Chondrocyte (in vitro differentiated cells): ENCODE measurements at places on chromosomes 5 and 9. TPM values are rescaled to one million over a fixed set of nuclear protein-coding genes. Genes with fewer than 3 reads are reported as not detected.

DNA sequence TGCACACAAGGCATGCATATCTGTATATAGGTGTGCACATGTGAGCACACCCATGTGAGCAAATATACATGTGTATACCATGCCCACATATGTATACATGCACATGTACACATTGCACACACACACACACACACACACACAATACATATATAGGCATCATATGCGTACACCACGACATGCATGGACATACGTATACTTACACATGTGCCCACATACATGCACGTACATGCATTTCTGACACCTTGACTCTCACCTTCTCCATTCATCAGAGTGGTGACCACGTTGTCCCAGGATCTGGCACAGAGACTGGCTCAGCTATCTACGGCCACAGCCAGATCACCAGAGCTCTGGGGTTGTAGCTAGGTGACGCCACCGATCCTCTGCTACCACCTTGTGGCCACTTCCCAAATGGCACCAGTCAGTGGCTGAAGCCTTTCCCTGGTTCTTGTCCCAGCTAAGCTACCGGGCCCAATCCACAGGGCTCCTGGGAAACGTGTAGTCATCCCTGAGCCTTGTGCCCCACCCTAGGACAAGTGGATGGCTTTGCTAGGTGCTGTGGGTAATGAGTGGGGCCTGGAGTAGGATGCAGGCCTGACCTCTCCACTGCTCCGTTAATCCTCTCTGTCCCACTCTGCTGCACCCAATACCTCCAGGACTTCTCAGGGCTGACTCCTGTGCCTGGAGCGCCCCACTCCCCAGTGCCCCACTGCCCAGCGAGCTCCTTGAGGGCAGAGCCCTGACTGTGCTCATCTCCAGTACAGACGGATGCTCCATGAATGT lies 194.4 kb downstream of the RGS3 start:
- DNase-seq, result no peak

DNA sequence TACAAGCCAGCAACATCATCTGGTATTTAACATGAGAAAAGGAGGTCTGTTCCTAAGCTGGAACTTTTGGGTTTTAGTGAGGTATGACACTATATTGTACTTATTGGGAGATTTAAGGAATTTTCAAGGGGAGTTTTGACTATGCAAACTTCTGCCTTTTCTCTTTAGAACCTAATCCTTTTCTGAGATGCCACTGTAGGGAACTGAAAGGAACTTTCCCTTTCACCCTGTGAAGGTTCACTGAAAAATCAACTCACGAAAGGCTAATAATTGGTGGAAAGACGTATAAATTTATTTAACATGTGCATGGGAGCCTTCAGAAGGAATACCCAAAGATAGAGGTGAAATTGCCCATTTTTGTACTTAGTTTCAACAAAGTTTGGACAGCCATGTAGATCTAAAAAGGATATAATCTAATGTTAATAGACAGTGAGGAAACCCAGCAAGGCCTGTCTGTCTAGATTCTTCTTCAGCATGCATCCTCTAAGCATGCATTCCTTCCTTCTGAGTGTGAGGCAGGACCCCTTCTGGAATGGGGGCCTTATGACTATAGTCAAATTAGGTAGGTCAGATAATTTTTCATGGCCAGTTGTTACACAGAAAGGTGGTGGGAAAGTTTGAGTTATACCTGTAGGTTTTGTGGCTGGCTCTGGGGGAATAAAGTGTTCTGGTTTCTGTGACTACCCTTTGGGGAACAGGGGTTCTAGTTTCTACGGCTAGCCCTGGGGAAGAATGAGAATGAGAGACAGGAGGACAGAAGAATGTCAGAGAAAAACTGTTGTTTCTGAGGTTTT lies 200.3 kb downstream of the C9orf152 start:
- DNase-seq, result no peak

Gene RLN2
- total RNA-seq, result not detected in 3 replicates

Gene IL13
- total RNA-seq, result not detected in 3 replicates

DNA sequence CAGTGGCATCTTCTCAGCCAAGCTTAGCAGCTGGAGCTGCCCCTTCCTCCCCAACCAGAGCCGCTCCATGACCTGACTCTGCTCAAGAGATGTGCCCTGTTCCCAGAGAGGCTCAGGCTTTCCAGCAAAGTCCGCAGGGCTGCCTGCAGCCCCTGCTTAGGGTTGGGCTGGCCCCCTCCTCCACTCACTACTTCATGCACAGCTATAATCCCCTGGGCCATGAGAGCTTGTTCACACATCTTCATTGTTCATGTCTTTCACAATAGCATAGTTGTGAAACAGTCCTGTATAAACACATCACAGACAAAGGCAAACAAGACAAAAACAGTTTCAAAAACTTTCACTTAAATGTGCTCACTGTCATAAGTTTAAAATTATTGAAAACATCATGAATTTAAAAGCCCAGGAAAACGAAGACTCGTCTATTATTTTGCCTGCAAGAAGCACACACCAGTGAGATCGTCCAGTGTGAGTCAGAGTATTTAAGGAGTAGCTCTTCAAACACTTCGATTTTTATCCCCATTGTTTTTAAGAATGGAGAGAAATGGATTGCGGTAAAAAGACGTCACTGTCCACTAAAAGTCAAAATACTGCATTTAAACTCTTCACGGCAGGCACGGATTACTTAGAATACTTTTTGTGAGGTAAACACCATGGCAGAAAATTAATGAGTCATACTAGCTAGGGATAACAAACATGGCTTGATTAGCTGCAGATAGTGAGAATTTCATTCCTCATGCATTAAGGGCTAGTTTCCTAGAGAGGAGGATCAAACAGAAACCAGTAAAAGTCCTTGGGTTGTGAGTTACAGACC lies 40.7 kb upstream of the S1PR3 start:
- no peak for DNase-seq

DNA sequence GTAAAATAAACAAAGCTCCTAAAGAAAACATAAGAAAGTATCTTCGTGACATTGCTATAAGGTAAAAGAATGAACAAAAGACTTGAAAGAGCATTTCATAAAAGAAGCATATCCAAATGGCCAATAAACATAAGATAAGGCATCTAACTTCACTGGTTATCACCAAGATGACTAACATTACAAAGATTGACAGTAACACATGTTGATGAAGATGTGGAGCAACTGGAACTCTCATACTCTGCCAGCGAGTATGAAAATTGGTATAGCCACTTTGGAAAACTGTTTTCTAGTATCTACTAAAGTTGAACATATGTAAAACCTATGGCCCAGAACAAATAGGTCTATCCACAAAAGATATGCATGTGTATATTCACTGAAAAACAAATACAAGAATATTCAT lies 150.5 kb downstream of the SNX18 start:
- DNase-seq, result no peak

GRCh38 chr9:134725605-134725940 lies 84.0 kb downstream of the COL5A1 start:
- DNase-seq, result no peak

- no peak for DNase-seq
These were observed 62.8 kb upstream of the PPP1R26 start for GRCh38 chr9:135416664-135417290.

DNA sequence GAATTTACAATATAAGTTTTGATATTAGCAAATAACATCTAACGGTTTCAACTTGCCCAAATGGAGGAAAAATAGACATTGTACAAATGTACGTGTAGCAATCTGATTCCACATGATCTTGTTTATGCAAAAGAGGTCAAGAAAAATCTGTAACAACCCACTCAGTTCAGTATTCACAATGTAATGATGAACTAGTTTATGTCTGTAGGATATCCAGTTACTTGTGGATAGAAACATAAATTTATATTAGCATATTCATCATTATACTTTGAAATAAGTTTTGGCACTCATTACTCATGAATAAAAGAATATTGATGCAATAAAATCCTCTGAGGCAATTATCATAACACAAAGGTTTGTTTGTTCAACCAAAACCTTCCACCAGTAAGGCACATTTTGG lies 28.1 kb downstream of the PLK2 start:
- DNase-seq, result no peak

GRCh38 chr9:136720898-136721338 lies 8.5 kb downstream of the DIPK1B start:
- DNase-seq, result no peak

DNA sequence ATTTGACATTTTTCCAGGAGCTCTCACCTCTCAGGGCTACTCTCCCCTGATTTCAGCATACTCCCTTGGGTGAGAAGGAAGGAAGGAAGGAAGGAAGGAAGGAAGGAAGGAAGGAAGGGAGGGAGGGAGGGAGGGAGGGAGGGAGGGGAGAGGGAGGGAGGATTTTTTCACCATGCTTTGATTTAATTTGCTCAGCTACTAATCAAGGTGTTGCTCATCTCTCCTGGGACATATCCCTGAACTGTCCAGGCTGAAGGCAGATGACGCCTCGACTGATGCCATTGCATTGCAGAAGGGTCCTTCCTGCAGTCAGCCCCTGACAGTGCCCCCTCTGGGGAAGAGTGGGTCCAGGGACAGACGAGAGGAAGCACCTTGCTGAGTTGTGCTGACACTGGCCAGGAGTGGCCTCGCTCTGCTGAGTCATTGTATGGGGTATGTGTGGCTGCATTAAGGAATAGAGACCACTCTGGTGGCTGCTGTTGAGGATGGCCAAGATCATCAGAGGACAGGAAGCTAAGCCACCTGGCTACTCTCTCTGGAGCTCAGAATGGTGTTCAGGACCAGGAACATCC lies 43.6 kb upstream of the CRB2 start:
- no peak for DNase-seq

Gene PGM5
- not detected in 3 replicates for total RNA-seq

DNA sequence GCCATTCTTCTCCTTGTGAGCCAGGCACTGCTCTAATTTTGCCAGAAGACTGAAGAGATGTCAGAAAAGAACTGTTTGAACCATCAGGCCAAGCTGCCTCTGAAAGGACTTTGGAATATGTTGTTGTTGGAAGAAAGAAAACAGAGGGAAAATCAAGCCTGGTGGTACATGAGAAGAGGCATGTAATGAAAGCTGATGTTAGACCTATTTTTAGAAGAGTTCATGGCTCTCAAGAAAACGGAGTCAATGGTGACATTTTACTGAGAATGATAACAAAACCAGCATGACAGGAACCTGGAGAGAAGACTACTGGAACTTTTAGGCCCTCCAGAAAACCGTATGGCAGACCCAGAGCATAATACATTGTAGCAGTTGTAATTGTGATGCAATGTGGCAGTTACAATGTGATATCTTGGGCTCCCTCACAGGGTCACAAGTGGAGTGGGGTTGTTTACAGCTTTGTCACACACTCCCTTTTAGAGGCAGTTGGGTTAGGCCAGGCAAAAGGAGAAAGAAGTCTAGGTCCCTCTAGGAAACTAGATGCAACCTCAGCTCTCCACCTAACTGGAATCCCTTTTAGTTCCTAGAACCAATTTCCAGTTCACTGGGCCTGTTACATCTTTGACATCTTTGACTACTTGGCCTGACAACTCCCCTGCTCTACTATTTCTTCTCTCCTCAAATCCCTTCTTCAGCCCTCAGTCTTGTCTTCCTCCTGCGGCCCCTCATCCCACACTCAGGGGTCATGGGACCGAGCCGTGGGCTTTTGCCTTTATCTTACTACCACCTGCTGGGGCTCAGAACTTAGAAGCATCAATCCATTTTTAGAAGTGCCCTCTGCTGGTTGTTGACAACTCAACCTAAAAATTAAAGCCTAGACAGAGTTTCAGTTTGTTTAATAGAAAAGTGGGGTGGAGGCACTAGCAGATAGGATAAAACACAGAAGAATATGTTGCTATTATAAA lies 61.2 kb upstream of the JAK2 start:
- DNase-seq, result no peak

Gene ASPN
- total RNA-seq, result 335 to 385 TPM (median 376 TPM) in 3 replicates

DNA sequence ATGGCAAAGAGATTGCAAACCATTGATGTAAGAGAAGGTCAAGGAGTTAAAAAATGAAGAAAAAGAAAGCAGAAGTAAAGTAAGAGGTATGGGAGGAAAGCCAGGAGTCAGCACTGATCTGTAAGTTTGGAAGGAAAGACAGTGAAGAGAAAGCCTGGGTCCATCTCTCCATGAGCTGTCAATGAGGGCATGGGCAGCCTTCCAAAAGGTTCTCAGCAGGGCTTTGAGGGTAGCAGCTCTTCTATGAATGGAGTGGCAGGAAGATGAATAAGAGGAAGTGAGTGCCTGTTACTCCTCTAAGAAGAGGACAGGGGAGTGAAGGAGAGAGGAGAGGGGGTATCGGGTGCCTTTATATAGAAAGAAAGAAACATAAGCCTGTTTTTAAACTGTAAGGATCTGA lies 97.1 kb downstream of the ADCY2 start:
- DNase-seq, result no peak

GRCh38 chr9:133887540-133888047 lies 104.5 kb downstream of the VAV2 start:
- DNase-seq, result no peak

- DNase-seq, result no peak
These were observed 424.5 kb downstream of the NR2F1-AS1 start for GRCh38 chr5:93156566-93156965.

DNA sequence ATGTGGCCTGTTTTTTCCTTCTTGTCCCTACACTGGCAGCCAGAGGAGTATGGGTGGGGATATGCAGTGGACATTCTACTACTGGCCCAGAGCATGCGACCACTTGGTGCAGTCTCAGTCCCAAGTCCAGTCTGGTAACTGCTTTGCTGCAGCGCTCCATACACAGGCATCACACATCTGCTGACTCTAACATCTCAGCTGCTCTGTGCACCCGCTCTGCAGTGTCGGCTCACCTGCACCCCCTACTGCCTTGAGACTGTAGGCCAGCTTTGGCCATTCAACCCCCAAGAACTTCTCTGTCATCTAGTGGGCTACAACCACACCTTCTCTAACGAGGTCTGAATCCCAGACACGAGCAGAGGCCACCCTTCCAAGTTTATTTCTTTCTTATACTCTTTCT lies 46.4 kb upstream of the SLCO6A1 start:
- DNase-seq, result no peak

- DNase-seq, result no peak
These were observed 61.7 kb downstream of the PDE8B start for GRCh38 chr5:77272206-77272605.

DNA sequence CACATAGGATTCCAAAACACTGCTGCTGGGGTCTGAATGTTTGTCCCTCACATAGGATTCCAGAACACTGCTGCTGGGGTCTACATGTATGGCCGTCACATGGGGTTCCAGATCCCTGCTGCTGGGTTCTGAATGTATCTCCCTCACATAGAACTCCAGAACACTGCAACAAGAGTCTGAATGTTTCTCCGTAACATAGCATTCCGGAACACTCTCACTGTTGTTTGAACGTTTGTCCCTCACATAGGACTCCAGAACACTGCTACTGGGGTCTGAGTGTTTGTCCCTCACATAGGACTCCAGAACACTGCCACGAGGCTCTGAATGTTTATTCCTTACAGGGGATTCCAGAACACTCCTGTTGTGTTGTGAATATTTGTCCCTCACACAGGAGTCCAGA lies 216.8 kb downstream of the FOXD4L6 start:
- DNase-seq, result no peak

Gene CBY3
- not detected in 3 replicates for total RNA-seq

Gene NUTM2F
- total RNA-seq, result 0.10 TPM in 1 of 3 replicates, not detected in the others

DNA sequence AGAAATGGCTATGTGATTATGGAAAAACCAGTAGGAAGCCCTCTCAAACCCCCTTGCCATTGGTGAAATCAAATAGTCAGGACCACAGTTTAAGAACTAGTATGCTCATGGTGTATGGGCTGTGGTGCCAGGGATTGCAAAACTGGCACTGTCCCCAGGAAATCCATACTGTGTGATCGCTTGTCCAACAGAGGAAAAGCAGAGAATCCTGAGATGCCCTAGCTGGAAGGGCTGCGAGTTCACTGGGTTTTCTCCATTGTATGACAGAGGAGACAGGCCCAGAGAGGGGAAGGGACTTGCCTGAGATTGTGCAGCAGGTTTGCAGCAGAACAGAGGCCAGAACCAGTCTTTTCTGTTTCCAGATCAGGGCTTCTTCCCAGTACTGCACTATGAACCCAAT lies 12.5 kb downstream of the SEC61B start:
- no peak for DNase-seq

GRCh38 chr9:76571288-76571687 lies 112.3 kb downstream of the GCNT1 start:
- no peak for DNase-seq
